Activated CD4-positive, alpha-beta T cell treated with anti-CD3 and anti-CD28 coated beads, Interleukin-2, amount 10 ng/mL, durations not matched to agents 7 days and 5 days (primary cell): ENCODE measurements at places on chromosomes 7 and 10. TPM values are rescaled to one million over a fixed set of nuclear protein-coding genes. Genes with fewer than 3 reads are reported as not detected.

- no peak for DNase-seq
- H3K36me3 ChIP-seq = peaks cover 17% of the 10 kb centered on the region
- H3K27ac ChIP-seq = no peak overlapping the region
- no peaks in the 10 kb centered on the region for H3K27me3 ChIP-seq
- peaks cover 16% of the 10 kb centered on the region for H3K4me1 ChIP-seq
Measured at GRCh38 chr7:731440-732085, 4.5 kb upstream of the PRKAR1B start.

GRCh38 chr10:92712016-92712889, 22.5 kb downstream of the HHEX start:
- H3K4me1 ChIP-seq = no peaks in the 10 kb centered on the region
- H3K36me3 ChIP-seq = no peaks in the 10 kb centered on the region
- H3K27ac ChIP-seq = no peak overlapping the region
- H3K27me3 ChIP-seq = peaks cover 24% of the 10 kb centered on the region
- DNase-seq = no peak

DNA sequence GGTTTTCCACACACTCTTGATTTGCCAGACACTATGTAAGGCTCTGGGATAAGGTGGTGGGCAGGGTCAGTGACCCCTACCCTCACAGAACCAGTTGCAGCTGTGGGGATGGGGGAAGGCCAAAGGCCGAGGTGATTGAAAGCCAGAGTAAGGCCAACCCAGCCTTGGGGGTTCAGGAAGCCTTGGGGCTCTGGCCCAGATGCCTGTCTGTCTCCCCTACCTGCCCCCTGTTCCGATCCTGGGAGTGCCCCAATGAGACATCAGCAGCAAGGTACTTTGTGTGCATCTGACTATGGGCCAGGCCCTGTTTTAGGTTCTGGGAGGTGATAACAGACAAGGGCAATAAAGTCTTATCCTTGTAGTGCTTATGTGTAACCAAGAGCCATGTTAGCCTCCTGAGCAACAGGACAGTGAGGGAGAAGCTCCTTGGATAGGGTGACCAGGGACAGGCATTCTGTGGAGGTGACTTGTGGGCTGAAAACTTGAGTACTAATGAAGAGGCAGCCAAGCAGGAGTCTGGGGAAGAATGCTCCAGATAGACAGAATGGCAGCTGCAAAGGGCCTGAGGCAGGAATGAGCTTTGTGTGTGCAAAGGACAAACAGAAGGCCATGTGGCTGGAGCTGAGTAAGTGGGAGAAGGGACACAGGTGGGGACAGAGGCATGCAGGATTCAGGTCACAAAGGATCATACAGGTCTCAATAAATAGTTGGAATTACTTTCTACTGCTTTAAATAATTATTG, 35.4 kb downstream of the TSPAN14 start:
- DNase-seq = no peak
- peak overlapping the region; percentile 38 for H3K27ac ChIP-seq
- H3K27me3 ChIP-seq = no peaks in the 10 kb centered on the region
- H3K36me3 ChIP-seq = peaks cover 85% of the 10 kb centered on the region

- H3K27ac ChIP-seq = no peak overlapping the region
- no peaks in the 10 kb centered on the region for H3K36me3 ChIP-seq
- DNase-seq = no peak
- no peaks in the 10 kb centered on the region for H3K4me1 ChIP-seq
- H3K4me3 ChIP-seq = no peak overlapping the region
Measured at GRCh38 chr10:3258394-3258793, 85.8 kb upstream of the PITRM1 start.

- H3K27me3 ChIP-seq = peaks cover 12% of the 10 kb centered on the region
- no peak overlapping the region for H3K4me3 ChIP-seq
- no peak for DNase-seq
- H3K36me3 ChIP-seq = no peaks in the 10 kb centered on the region
Measured at GRCh38 chr10:101027106-101027720, 3.7 kb downstream of the PDZD7 start.

DNA sequence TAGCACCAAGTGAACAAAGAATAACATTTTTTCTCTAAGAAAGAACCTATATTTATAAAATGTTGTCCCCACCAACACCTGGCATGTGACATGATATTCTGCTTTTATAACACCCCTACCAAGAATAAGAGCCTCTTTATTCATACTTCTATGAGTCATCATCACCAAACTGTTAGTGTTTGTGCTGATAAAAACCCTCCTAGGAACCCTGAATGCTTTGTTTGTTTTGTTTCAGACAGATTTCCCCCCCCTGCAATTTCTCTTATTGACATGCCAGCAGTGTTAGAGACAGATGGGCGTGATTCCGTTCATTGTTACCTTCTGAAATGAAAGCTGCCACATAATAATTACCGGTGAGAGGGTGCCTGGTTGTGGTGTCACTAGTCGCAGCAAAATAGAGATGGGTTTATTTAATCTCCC, 651.1 kb downstream of the SORCS1 start:
- H3K4me3 ChIP-seq = no peak overlapping the region
- no peaks in the 10 kb centered on the region for H3K36me3 ChIP-seq
- H3K27ac ChIP-seq = no peak overlapping the region
- no peaks in the 10 kb centered on the region for H3K27me3 ChIP-seq

GRCh38 chr10:88070080-88070880, 206.9 kb downstream of the PTEN start:
- peaks cover 33% of the 10 kb centered on the region for H3K4me1 ChIP-seq
- no peak for DNase-seq
- H3K36me3 ChIP-seq = peaks cover 13% of the 10 kb centered on the region
- no peak overlapping the region for H3K4me3 ChIP-seq
- H3K27me3 ChIP-seq = peaks cover 12% of the 10 kb centered on the region
- no peak overlapping the region for H3K27ac ChIP-seq

- H3K27ac ChIP-seq = no peak overlapping the region
- H3K27me3 ChIP-seq = peaks cover 4% of the 10 kb centered on the region
- no peaks in the 10 kb centered on the region for H3K36me3 ChIP-seq
- H3K4me3 ChIP-seq = no peak overlapping the region
- no peak for DNase-seq
Measured at GRCh38 chr7:95322396-95322795, 1.9 kb downstream of the PON1 start.

DNA sequence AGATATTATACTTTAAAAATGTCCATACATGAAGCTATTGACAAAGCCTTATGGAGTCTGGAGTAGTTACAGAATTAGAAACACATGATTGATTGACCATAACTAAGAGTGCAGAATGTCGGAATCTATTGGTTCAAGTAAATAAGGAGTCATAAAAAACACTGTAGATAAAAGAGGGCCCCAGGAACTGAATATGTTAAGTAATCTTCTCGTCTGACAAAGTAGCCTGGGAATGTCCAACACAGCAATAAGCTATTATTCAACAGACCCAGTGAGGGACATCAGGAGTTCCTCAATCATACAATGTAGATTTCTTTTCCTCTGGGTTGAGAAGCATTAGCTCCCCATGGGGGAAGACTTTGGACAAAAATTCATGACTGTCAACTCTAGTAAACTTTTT, 782.0 kb downstream of the SUGCT start:
- H3K4me3 ChIP-seq = no peak overlapping the region
- no peak overlapping the region for H3K27ac ChIP-seq
- no peaks in the 10 kb centered on the region for H3K4me1 ChIP-seq
- H3K36me3 ChIP-seq = no peaks in the 10 kb centered on the region
- DNase-seq = no peak

DNA sequence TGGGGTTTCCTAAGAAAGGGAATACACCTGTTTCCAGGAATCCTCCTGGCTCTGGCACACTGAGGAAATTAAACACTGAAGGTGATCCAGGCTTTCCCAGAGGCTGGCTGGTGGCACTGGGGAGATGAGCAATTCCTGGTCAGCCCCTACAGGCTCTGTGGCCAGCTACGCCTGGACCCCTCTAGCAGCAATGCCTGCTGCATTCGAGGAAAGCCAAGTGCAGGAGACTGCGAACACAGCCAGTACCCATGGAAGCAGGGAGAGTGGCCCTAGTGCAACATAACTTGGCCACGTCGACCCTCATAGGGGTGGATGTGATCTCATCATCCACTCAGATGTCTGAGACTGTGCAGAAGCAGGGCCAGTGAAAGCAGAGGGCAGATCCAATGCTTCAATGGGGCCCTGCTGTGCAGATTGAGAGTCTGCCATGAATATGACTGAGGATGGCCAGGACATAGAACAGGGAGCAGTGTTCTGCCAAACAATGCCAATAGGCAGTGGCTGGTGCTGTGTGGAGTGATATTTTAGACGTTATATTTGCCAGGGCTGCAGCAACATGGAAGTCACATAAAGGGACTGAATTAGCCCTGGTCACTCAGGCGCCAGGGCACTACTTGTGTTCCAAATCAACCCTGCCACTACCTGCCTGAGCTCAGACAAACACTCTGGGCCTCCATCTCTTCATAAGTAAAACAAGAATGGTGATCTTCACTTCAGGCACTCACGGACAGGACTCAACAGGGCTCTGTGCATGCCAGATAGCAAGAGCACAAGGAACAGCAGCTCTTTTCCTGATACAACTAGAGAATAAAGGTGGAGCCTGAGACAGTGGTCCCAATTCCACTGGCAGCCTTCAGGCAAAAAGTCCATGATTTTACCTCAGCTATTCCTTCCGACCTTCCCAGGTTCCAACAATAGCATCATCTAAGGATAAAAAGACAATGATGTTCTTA, 2.4 kb downstream of the ZNF488 start:
- peaks cover 25% of the 10 kb centered on the region for H3K4me1 ChIP-seq
- no peak for DNase-seq

GRCh38 chr10:87059401-87059800, 35.2 kb downstream of the GLUD1 start:
- no peaks in the 10 kb centered on the region for H3K4me1 ChIP-seq
- DNase-seq = no peak
- no peak overlapping the region for H3K4me3 ChIP-seq

DNA sequence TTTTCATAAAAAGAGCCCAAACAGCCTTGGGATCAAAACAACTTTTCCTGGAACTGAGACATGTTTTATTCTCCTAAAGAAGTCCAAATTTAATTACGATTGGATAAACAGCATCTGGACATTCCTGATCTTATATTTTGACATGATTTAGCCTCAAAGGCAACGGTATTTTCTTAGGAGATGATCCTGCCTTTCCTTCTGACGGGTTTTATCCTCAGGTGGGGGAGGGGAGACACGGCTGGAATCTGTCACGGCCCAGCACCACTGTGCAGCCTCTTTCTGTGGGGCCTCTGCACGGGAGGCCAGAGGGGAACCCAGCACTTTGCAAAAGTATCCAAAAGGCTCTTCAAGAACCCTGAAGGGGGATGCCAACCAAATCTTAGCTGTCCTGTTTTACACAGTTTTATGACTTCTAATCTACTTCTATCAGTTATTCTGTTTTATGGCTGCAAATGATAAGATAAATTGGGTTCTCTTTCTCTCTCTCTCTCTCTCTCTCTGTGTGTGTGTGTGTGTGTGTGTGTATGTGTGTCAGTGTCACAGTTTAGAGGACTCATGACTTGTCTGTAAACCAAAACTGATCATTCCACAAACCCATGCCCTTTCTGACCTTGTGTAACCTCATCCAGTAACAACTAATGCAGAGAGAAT, 321.1 kb upstream of the NPVF start:
- H3K4me1 ChIP-seq = no peaks in the 10 kb centered on the region
- no peak overlapping the region for H3K27ac ChIP-seq
- no peaks in the 10 kb centered on the region for H3K27me3 ChIP-seq
- no peak overlapping the region for H3K4me3 ChIP-seq
- H3K36me3 ChIP-seq = no peaks in the 10 kb centered on the region
- DNase-seq = no peak

- H3K4me3 ChIP-seq = peak overlapping the region; percentile 60
- H3K4me1 ChIP-seq = peaks cover 92% of the 10 kb centered on the region
- peak overlapping the region; percentile 96 for H3K27ac ChIP-seq
- H3K27me3 ChIP-seq = no peaks in the 10 kb centered on the region
Measured at GRCh38 chr10:119501690-119502089, 40.8 kb downstream of the RGS10 start.

GRCh38 chr7:16982640-16983350, 101.0 kb upstream of the AGR3 start:
- peaks cover 10% of the 10 kb centered on the region for H3K4me1 ChIP-seq
- peaks cover 15% of the 10 kb centered on the region for H3K27me3 ChIP-seq
- peak; percentile 35 for DNase-seq
- H3K27ac ChIP-seq = no peak overlapping the region
- H3K36me3 ChIP-seq = no peaks in the 10 kb centered on the region
- no peak overlapping the region for H3K4me3 ChIP-seq

DNA sequence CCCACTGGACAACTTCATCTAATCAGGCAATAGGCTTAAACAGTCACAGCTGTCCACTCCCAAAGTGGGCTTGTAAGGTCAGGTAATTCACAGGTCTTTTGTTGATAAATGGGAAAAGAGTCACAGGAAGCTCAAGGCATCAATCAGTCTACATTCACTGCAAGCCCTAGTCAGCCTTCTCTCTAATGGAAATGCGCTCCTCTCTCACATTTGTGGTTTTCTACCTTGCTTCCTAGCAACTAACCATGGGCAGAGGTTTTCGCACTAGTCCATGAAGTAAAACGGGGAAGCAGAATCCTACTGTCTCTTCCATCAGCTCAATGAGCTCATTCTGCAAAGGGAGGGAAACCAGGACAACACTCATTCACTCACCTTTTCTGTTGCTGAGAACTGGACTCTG, 53.5 kb upstream of the APBB1IP start:
- no peak for DNase-seq
- H3K27ac ChIP-seq = no peak overlapping the region
- no peaks in the 10 kb centered on the region for H3K4me1 ChIP-seq

DNA sequence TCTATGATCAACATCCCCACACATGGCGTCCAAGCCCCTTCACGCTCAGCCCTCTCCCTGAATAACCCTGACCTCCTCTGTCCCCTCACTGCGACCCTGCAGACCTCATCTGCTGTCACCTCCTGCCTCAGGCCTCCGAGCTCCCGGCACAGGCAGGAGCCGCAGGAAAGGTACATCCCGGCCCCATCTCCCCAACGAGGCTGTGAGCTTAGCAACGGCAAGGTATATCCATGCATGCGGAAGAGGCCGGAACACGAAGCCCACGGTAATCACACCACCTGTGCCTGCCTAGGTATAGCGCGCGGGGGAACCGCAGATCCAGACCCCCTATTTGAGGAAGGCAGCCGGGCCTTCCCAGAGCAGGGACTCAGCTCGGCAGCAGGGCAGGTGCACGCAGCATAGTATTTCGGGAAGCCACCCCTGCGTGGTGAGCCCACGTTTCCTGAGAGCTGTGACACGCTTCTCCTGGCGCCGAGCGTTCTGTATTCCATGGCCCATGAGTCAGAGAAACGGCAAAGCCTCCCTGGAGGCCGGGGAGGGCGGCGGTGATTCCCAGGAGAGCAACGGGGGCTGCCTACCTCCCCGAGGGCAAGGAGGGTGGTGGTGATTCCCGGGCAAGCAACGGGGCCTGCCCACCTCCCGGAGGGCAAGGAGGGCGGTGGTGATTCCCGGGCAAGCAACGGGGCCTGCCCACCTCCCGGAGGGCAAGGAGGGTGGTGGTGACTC, 50.1 kb upstream of the DNAAF5 start:
- no peaks in the 10 kb centered on the region for H3K4me1 ChIP-seq
- H3K4me3 ChIP-seq = no peak overlapping the region
- H3K36me3 ChIP-seq = peaks cover 51% of the 10 kb centered on the region
- no peaks in the 10 kb centered on the region for H3K27me3 ChIP-seq

GRCh38 chr10:73593812-73594211, 2.7 kb upstream of the USP54 start:
- peaks cover 23% of the 10 kb centered on the region for H3K4me1 ChIP-seq
- no peak overlapping the region for H3K27ac ChIP-seq
- no peaks in the 10 kb centered on the region for H3K27me3 ChIP-seq
- DNase-seq = no peak
- no peaks in the 10 kb centered on the region for H3K36me3 ChIP-seq
- H3K4me3 ChIP-seq = no peak overlapping the region

Gene TEX36
- not detected for total RNA-seq

Gene ANKRD2
- not detected for total RNA-seq

Gene STAG3
- total RNA-seq = 24.2 TPM

Gene ACBD7
- total RNA-seq = 9.2 TPM

Gene ANKRD22
- 0.48 TPM for total RNA-seq

Gene AGAP3
- 19.7 TPM for total RNA-seq

Gene OR2A5
- not detected for total RNA-seq

Gene HKDC1
- 10.9 TPM for total RNA-seq

Gene NUTM2D
- total RNA-seq = 2.1 TPM

Gene ANLN
- total RNA-seq = 87.9 TPM
